ELR (cell line): ENCODE measurements at places on chromosomes 3 and 15.
A peak's percentile ranks its signal among the peaks of the same experiment; 100 is the strongest.

DNA sequence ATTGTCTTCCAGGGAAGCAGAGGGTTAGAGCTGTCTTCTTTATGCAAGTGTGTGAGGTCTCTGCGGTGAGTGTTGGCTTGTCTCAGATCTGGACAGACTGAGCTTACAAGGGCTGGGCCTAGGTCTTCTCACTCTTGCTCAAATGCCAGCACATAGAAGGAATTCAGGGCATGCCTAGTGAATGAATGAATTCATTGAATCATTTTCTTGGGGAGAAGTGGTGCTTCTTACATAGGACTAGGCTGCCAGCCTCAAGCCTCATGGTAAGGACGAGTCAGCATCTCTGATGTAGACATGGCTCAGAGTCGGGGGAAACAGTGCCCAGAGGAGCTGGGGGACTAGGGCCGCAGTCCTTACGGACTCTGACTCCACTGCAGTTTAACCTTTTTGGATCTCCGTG is 17.2 kb downstream of the MKRN2 start:
- peak; percentile 48 for DNase-seq

DNA sequence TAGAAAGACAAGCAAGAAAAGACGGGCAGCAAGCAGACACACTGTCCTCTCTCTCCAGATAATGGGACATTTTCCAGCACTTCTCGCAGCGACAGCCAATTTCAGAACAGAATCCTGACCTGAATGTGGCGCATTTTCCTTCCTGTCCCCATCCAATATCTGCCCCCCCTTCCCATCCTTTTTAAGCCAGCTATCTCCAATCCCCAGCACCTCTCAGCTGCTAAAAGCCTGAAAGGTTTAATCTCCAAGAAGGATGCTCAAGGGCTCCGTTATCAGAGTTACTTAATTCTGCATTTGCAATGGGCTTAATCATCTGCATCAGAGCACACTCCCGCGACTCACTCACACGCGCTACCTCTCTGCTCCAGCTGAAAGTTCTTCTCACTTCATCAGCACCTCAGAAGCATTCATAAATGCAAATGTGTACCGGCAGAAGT is 50.5 kb downstream of the SRGAP3 start:
- no peak for DNase-seq

DNA sequence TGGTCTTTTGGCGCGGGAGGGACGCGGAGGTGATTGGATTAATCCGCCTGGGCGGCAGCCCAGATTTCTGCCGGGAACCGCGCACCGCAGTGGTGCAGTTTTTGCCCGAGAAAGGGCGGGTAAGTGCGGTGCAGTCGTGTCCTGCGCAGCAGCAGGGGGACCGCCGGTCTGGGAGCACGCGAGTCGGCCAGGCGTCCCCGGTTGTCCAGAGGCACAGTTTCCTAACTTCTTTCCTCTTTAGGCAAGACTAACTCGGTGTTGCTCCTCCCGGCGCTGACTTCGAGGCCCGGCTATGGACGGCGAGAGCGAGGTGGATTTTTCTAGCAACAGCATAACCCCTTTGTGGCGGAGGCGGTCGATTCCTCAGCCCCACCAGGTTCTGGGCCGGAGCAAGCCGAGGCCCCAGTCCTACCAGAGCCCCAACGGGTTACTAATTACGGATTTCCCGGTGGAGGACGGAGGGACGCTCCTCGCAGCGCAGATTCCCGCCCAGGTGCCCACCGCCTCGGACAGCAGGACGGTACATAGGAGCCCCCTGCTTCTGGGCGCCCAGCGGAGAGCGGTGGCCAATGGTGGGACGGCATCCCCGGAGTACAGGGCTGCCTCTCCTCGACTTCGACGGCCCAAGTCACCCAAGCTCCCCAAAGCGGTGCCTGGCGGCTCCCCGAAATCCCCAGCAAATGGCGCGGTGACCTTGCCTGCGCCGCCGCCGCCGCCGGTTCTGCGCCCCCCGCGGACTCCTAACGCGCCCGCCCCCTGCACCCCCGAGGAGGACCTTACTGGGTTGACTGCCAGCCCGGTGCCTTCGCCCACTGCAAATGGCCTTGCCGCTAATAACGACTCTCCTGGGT is 736 bp downstream of the ARHGEF26 start:
- DNase-seq = peak; percentile 58

DNA sequence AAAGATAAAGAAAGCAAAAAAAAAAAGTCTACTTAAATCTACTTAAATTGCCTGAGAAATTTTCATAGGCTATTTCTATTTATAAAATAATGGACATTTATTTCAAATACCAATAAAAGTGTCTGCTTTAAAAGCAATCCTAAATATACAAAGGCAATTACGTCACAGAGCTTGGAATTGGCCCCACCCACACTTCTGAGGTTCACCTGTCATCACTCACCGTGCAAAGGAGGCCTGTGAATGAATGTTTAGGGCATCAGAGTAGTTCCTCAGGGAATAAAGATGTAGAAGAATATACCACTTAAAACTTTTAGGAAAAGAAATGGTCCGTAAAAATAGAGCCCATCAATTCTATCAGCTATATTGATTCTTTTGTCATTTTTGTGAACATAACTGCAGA is 621.8 kb downstream of the ROBO1 start:
- DNase-seq = no peak

DNA sequence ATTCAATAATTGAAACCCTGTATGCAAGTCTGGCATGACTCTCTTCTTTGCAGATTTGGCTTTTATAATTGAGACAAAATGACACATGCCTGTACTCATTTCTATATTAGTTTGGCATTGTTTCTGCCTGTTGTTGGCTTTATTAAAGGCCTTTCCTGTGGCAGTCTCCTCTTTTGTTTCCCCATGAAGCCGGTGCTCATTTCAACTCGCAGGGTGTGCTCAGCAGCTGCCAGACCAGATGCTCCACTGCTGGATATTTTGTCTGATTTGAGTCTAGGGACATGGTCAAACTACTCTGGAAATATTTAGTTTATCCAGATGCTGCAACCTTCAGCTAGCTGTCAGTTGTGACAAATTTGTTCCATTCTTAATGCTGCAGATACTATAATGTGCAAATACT is 445.3 kb downstream of the NAALADL2 start:
- no peak for DNase-seq

GRCh38 chr3:111314898-111315297 is 227.1 kb upstream of the CD96 start:
- no peak for DNase-seq

DNA sequence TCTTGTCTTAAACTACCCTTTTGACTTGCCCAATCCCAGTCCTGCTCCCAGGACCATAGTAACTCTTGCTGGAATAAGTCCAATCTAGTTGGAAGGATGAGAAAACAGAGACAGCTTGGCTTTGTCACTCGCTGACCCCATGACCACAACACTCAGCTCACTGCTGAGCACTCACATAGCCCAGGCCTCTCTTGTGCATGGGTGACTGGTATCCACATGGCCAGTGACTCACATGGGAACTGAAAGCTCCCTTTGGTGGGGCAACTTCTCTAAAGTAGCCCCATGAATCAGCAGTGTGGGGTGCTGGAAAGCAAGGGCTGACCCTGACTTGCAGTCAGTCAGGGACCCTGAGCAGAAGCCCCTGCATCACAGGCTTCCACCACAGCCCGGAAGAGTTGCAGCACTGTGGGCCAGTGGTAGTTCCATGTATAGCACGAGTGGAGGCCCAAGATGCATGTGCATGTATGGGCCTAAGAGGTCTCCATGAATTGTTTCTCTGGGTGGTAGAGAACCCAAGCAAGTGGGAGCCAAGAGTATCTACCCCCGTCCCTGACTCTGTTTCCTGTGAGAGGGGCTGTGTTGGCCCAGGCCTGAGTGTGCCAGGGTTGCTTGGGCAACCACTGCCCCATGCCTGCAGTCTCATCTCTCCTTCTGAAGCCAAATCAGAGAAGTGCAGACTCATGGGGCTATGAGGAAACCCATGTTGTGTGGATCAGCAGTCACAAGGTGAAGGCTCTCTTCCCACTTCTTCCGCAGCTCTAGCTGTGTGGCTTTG is 62.1 kb upstream of the XCR1 start:
- DNase-seq = peak; percentile 97
